Mammary epithelial cell (primary cell): ENCODE measurements at places on chromosomes 1 and 21. TPM values are rescaled to one million over a fixed set of nuclear protein-coding genes. Genes with fewer than 3 reads are reported as not detected.

GRCh38 chr1:26368006-26368405, 4.5 kb downstream of the ZNF683 start:
- no peak for DNase-seq

- no peak for DNase-seq
Measured at GRCh38 chr1:203930342-203930741, 68.9 kb downstream of the SNRPE start.

DNA sequence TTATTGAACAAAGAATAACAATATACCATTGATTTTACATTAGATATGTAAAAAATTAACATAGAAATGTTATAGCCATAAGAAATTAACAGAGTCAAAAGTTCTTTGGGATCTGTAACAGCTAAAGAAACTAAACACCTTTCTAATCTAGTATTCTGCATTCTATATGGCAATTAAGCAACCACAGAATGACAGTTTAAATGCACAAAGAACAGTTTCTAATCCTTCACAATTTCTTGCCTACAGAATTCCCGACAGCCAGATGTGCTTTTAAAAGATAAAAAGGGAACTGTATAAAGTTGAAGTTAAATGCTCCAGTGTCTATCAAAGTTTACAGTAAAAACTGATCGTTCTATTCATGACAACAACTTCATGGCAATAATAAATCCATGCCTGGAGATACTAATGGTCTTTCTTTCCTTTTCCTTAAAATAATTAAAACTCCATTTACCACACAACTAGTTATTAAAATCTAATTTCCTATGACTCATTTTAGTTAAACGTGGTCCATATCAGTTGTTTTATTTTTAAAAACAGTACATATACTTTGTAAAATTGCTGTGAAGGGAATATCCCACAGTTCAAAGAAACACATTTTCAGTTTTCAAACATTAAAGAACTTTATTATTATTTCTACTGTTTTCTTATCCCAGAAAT, 110.2 kb downstream of the EIF4G3 start:
- no peak for DNase-seq

The ACTL8 gene
- total RNA-seq = not detected

The XKR8 gene
- total RNA-seq = 4.3 TPM
